Epithelial cell of umbilical artery (primary cell): ENCODE measurements at places on chromosomes 6 and 20. TPM values are rescaled to one million over a fixed set of nuclear protein-coding genes. Genes with fewer than 3 reads are reported as not detected.

DNAH8 gene
- total RNA-seq = 0.65 and 0.76 TPM in 2 replicates

EDEM2 gene
- 41.9 and 80.4 TPM in 2 replicates for total RNA-seq

GFRA4 gene
- total RNA-seq = not detected in 2 replicates

SRSF12 gene
- under 0.01 TPM in 1 of 2 replicates, not detected in the other for total RNA-seq

KCNK15 gene
- total RNA-seq = under 0.01 TPM in 1 of 2 replicates, not detected in the other

FOXF2 gene
- total RNA-seq = 0.15 TPM in 1 of 2 replicates, not detected in the other

QKI gene
- 156 and 163 TPM in 2 replicates for total RNA-seq

DSN1 gene
- 19.2 and 28.1 TPM in 2 replicates for total RNA-seq

OR12D3 gene
- total RNA-seq = not detected in 2 replicates

FHL5 gene
- total RNA-seq = not detected in 2 replicates

TFAP2D gene
- not detected in 2 replicates for total RNA-seq

SLC32A1 gene
- not detected in 2 replicates for total RNA-seq

ARMH2 gene
- not detected in 2 replicates for total RNA-seq

OTOR gene
- total RNA-seq = not detected in 2 replicates

FNDC1 gene
- under 0.01 TPM in 1 of 2 replicates, not detected in the other for total RNA-seq

PRKN gene
- 0.15 and 0.97 TPM in 2 replicates for total RNA-seq

SIM1 gene
- total RNA-seq = under 0.01 and 0.15 TPM in 2 replicates

WASF1 gene
- total RNA-seq = 12.3 and 15.3 TPM in 2 replicates

TRDN gene
- not detected in 2 replicates for total RNA-seq

TAAR2 gene
- not detected in 2 replicates for total RNA-seq

TINAG gene
- total RNA-seq = 0.32 TPM in 1 of 2 replicates, not detected in the other

AGER gene
- under 0.01 and 0.46 TPM in 2 replicates for total RNA-seq

GSTA3 gene
- total RNA-seq = not detected in 2 replicates

KCNG1 gene
- total RNA-seq = 1.8 and 3.2 TPM in 2 replicates

KCNK5 gene
- not detected in 2 replicates for total RNA-seq

MPIG6B gene
- not detected in 2 replicates for total RNA-seq
